AG09309 (cell line): ENCODE measurements at places on chromosomes 4 and X.

DNA sequence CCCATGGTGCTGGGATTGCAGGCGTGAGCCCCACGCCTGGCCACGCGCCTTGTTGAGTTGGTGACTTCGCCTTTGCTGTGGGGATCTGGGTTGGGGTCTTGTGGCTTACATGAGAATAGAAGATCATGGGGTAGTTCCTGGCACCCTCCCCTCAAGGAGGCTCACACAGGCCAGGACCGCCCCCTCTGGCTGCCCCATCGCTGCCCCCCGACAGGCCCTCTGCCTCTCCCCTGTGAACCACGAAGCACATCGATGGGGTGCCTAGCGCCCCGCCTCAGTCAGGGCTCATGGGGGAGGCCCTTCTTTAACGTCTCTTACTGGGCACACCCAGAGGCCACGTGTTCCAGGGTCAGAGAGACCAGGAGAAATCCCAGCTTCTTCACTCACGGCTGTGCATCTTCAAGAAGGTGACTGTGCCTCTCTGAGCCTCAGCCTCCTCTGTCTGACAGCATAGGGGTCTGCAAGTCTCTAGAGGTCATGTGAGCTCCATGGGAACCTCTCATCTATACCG is 23.6 kb upstream of the SPON2 start:
- no peak for DNase-seq

DNA sequence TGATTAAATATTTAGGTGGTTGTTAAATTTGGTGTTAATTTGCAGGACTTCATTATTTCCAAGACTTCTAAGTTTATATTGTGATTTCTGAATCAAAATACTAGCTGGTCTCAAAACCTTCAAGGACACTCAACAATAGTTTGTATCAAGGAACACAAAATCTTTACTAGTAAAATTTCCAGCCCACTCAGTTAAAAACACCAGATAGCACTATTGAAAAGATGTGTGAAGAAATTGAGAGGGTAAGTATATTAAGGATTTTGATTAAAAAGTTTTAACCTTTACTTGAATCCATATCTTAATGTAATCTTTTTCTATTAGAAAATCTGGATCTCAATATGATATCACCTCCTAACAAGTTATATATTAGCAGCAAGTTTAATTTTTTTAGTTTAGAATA is 89.3 kb upstream of the UGT8 start:
- no peak for DNase-seq

DNA sequence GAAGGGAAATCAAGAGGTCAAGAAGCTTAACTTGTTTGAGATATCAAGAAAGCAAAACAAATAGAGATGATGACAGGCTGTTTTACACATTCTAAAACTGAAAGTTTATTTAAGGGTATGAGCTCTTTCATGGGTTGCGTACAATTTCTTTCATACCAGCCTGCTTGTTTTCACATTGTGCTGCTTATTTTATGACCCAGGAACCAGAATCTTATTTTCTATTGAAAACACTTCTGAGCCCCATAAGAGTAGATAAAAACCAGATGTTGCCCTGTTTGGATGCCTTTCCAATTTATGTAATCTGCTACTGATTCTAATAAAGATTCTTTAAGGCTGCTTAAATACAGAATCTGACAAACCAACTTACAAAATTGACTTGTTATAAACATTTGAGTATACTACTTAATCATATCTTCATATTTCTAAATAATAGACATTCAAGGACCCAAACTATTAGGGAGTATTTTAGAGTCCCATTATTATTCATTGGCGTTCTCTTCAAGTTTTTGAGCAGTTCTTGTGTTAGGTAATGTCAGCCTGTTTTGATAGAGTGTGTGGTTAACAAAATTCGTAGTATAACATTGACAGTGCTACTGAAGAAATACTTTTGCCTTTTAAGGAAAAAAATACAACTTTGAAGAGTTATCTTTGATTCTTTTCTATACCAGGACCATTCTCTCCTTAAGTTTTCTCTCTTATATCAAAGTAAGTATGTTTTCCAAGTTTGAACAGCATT is 74.4 kb downstream of the PDLIM5 start:
- DNase-seq = peak; percentile 63

GRCh38 chrX:10949541-10949940 is 161.6 kb upstream of the HCCS start:
- no peak for DNase-seq
